ENCODE measurements at places on chromosomes 7 and 10.

- DNase-seq: no peak
These were observed 343.9 kb upstream of the SHH start for GRCh38 chr7:156155988-156156733.

DNA sequence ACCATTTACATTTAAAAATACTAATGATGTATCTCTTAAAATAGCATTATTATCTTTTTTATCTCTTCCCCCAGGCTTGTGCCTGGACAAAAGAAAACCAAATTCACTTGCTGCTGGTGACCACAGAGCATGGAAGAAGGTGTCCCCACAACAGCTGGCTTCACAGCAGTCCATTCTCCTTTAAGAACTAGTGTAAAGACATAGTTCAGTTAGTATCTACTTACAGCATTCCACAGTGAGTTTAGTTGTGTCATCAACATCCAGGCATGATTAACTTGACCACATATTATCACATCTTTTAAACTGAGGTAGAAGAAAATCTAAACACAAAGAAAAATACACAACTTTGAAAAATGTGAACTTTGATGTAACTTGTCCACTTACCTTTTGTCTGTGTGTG lies 55.0 kb downstream of the LRRC17 start:
- no peak for DNase-seq

DNA sequence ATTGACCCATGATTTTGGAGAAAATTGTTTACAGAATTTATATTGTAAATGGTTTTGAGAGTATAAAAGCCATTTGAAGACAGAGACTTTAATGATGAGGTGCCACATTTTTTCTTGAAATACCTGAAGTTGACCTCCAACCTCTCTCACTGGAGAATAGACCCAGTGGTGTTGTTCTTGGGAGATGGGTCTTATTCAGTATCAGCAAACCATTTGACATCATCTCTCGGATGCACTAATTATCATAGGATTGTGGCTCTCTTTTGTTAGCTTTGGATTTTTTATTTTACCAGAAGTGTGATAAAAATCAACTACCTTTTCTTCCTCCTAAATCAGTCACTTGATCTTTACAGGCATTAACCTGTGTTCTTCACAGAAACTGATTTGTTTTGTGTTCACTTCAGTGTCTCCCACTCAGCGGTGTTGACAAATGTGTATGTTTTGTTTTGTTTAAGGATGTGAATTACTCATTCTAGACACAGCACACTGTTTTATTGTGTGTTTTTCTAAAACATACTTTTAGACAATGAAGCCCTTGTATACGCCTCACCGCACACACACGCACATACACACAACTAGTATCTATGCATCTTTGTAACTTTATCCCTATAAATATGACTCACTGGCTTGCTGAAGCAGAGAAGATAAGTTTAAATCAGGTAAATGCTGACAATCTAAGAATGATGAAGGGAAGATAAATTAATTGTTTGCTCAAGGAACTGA lies 455.6 kb downstream of the INHBA start:
- no peak for DNase-seq

GRCh38 chr7:74051629-74052410 lies 23.8 kb downstream of the ELN start:
- no peak for DNase-seq

GRCh38 chr10:126420567-126421300 lies 32.5 kb upstream of the ADAM12 start:
- DNase-seq: no peak

DNA sequence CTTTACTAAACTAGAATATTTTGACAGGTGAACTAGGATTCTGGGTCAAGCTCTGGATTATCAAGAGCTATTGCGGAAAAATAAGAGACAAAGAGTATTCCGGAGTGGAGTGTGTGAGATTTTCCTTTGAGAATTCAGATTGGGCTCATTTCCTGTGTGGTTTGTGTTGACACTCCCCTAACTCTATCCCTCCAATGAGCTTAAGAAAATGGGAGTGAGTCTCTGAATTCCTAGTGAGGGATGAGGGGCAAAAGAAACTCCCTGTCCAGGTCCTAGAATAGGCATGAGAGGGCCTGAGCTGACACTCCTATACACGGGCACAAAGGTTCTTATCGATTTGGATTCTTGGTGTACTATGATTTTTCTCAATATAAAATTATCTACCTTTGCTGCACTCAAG lies 10.2 kb downstream of the KLF14 start:
- DNase-seq: no peak

DNA sequence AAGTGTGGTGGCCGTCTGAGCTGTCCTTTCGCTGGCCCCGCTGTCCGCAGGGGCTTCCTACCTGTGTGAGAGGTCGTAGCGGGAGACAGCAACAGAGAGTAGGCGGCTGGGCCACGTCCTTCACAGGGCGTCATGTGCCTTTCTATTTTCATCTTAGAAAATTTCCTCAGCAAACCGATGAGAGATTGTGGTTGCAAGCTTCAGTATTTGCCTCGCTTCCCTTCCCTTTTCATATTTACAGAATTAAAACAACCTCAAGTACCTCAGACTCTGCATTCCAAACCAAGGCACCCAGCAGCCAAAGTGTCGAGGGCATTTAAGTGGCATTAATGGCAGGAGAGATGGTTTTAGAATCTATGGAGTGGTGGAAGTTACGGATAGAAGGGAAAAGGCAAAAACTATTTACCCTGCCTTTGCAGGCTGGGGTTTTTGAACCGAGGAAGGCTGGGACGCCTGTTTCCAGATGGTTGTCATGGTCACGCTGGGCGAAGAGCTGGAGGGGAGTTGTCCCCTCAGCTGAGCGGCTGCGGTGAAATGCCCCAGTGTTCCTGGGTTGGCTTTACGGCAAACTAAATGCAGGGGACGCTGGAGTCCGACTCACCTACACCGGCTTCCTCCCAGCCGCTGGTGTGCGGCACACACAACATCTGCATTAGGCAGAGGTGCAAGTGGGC lies 41.9 kb downstream of the WIPI2 start:
- no peak for DNase-seq

GRCh38 chr7:76303202-76304147 lies 1.0 kb downstream of the HSPB1 start:
- peak; percentile 91 for DNase-seq

GRCh38 chr10:85611746-85612377 lies 754.7 kb downstream of the GRID1 start:
- DNase-seq: no peak

GRCh38 chr7:28835800-28836199 lies 122.3 kb downstream of the TRIL start:
- DNase-seq: no peak

GRCh38 chr7:114519240-114519639 lies 104.6 kb downstream of the FOXP2 start:
- no peak for DNase-seq

DNA sequence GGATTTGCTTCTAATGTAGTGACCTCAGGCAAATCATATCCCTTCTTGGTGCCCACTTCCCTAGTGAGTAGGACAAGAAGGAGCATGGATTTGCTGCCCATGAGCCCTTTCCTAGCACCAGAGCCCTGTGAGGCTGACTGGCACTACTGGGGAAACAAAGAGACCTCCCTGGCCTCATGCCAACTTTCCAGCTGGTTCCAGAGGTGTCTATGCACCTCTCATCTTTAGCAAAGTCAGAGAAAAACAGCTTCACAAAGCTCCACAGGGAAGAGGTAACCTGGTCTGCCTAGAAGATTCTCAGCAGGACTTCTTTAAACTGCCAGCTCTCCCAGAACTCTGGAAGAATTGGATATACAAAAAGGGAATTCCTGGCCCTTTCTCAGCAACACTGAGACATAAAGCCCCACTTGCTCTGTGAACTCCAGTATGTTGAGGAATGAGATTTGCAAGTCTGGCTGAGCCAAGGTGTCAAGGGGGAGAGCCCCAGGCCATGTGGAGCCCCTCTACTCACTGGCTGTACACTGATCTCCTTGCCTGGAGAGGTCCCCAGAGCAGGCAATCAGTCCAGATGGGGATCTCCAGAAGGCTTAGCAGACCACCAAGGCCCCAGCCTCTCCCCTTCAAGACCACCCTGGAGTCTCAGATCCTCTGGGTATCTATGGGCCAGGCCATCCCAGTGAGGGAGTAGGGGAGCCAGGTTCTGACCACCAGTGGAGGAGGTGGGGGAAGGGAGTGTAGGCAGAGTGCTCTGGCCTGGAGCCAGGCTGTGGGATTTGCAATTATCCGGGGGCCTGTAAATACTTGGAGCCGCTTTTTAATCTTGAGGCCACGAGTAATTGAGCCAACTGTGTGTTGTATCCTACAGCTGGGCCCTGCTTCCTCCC lies 24.4 kb upstream of the RBM20 start:
- no peak for DNase-seq

- no peak for DNase-seq
These were observed 142.2 kb downstream of the SLIT1 start for GRCh38 chr10:97043563-97043855.

DNA sequence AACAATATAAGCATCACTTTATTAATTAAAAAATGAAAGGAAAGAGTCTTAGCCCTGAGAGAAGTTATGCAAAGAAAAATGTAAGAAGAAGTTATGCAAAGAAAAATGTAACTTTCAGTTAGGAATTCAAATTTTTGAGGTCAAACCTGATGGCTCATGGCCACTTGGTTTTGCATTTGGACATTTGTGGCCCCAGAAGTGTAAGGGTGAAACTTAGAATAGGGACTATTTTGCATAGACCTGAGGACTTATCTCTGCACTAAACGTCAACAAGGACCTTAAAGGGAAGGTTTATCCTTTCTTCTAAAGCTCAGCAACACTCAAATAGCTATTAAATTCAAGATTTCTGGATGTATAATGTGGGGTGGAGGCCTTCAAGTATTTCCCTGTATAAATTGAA lies 724.5 kb upstream of the POT1 start:
- DNase-seq: no peak

DNA sequence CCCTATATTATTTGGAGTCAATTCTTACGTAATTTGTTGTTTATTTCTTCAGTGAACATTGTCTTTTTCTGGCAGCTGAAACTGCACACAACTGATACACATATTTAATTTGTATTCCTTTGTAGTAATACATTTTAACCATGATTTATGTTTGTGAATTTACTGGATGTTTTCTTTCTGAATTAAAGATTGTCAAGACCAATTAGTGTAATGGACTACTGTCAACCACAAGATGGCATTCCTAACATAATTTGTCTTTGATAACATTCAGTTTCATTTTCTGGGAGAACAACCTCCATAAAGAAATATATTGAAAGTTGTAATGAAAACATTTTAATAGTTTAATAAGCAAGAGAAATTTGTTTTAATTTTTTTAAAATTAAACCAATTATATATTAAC lies 10.1 kb downstream of the THNSL1 start:
- no peak for DNase-seq

DNA sequence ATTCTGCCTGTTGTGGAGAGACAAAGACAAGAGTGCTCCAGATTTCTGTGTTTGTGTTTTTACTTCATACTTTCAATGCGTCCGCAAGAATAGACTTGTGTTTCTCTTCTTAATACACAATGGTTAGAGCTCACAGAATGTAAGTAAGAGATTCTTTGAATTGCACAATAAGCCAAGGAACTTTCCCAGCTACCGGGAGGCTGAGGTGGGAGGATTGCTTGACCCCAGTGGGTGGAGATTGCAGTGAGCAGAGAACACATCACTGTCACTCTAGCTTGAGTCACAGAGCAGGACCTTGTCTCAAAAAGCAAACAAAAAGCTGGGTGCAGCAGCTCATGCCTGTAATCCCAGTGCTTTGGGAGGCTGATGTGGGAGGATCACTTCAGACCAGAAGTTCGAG lies 250.7 kb upstream of the MYO3A start:
- DNase-seq: no peak

DNA sequence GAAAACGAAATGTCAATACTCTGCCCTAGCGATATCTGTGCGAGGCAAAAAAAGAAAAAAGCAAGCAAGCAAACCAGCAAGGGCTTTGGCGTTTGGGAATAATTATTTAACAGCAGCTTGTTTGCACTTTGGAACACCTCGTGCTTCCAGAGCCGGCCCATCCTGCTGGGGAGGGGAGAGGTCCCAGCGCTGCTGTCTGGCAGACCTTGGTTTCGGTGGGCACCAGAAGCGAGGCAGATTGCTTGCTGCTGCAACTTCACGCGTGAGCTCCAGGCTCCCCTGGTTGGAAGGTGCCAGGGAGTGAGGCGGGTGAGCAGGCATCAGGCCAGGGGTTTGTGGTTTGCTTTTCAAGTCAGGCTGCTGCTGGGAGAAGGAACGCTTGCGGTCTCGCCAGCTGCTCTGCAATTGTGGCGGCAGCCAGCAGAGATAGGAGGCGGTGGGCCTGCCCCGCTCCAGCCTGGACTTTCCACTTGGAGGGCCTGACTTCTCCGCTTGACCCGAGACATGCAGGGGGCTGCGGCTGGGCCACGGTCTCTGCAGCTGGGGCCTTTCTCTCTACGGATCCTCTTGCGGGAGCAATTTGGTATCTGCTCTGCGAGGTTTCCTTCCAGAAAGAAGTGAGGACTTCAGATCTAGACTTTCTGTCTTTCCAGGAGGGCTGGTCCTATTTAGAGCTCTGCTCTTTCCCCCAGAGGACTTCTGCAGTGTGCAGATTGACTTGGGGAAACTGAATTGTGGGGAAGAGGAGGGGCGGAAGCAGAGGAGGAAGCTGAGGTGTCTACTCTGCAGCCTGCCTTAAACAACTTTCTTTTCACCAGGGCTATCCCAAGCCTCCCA lies 131.4 kb downstream of the PRPF18 start:
- DNase-seq: peak; percentile 73

DNA sequence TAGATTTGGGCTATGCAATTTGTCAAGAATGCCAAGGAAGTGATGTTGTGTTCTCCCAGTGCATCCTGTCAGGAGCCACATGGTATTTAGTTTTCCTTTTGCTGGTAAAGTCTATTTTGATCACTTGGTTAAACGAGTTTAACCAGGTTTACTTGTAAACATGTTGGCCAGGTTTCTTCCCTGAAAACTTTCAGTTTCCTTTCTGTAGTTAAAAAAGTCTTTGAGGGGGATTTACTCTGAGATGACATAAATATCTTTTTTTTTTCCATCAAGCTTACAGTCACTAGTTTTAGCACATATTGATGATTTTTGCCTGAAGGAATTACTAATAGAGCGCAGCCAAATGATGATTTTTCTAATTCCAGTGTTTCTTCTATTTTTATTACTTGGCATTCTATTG lies 320.5 kb downstream of the PHF14 start:
- no peak for DNase-seq

DNA sequence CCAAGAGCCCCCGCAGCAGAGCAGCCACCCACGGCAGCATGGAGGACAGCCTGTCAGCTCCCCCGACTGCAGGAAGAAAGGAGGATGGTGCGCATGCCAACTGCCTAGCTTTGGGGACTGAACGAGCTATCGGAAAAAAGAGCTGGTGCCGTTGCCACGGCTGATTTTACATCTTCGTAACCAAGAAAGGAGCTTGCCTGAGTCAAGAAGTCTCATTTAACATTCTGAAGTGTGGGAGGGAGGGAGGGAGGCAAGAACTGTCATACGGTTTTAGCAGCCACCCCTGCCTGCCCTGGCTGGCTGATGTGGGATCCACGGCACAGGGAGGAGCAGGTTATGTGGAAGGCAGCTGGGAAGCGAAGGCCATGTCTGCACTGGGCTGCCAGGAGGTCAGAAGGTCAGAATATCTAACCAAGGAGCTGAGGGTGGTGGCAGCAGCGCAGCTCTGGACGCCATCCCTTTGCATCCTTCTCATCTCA lies 74.7 kb upstream of the CAMK2B start:
- no peak for DNase-seq

GRCh38 chr7:13852281-13852968 lies 137.0 kb downstream of the ETV1 start:
- no peak for DNase-seq

- DNase-seq: no peak
These were observed 29.9 kb downstream of the PAPOLB start for GRCh38 chr7:4831723-4832495.

All from ovary (tissue), 10 donors.